Tibial nerve (tissue), 4 donors: ENCODE measurements at places on chromosomes 1 and 21.

DNA sequence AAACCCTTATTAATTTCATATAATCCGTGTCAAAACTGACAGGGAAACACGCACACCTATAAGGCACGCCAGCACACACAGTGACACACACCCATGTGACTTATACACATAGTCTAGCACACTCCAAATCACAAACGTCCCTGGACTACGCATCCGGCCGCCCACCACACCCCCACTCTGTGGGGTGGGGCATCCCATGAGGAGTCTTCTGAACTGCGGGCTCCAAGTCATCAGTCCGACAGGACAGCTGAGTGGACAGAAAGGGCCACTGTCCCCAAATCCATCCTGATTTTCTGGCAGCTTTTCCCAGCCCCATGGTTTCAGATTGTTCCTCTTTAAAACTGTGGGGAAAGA, 829 bp downstream of the PEA15 start:
- peak overlapping the region; percentile 67 for H3K4me3 ChIP-seq
- peak overlapping the region; percentile 59 for H3K27ac ChIP-seq
- peaks cover 20% of the 10 kb centered on the region for H3K4me1 ChIP-seq
- H3K27me3 ChIP-seq = no peaks in the 10 kb centered on the region

GRCh38 chr1:2381741-2382620, 9.4 kb downstream of the MORN1 start:
- H3K4me3 ChIP-seq = no peak overlapping the region
- peaks cover 7% of the 10 kb centered on the region for H3K4me1 ChIP-seq
- H3K27me3 ChIP-seq = no peaks in the 10 kb centered on the region

DNA sequence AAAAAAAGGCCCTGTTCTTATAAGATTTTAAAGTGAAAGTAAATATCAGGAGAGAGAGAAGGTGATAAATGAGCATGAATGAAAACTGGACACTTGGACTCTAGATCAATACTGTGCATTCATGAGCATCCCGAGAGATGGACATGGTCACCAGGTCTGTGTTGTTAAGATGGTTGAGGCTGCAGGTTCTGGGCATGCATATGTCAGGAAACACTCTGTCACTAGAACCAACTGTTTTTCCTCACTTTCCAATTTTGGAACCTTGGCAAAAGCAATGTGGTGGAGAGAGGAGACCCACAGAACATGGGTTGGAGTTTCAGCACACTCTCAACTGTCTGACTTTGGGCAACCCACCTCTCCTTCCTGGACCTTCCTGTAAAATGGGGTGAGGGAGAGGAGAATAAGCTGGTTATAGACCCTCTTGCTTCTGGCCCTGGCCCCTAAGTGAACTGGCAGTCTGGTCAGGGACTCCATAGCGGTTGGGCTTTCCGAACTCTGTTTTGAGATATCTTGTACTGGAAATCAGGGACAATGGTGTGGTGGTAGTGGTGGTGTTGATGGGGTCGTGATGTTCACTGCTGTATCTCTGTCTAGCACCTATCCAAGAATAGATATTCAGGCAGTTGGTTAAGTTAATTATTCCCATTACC, 4.2 kb downstream of the MAN1C1 start:
- H3K4me1 ChIP-seq = no peaks in the 10 kb centered on the region
- H3K36me3 ChIP-seq = no peaks in the 10 kb centered on the region
- no peak overlapping the region for H3K4me3 ChIP-seq
- H3K27me3 ChIP-seq = no peaks in the 10 kb centered on the region
- H3K27ac ChIP-seq = peak overlapping the region; percentile 22
- DNase-seq = no peak

GRCh38 chr1:109791495-109792043, 27.8 kb upstream of the EPS8L3 start:
- no peaks in the 10 kb centered on the region for H3K27me3 ChIP-seq
- DNase-seq = no peak
- peaks cover 28% of the 10 kb centered on the region for H3K4me1 ChIP-seq
- H3K4me3 ChIP-seq = no peak overlapping the region

DNA sequence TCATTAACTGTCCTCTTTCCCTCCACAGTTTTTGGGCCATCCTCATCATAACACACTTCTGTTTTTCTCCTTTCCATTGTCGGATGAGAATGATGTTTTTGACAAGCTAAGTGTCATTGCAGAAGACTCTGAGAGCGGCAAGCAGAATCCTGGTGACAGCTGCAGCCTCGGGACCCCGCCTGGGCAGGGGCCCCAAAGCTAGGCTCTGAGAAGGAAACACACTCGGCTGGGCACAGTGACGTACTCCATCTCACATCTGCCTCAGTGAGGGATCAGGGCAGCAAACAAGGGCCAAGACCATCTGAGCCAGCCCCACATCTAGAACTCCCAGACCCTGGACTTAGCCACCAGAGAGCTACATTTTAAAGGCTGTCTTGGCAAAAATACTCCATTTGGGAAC, 28.6 kb upstream of the IFNAR1 start:
- H3K4me3 ChIP-seq = no peak overlapping the region
- no peak for DNase-seq
- no peaks in the 10 kb centered on the region for H3K27me3 ChIP-seq
- peaks cover 62% of the 10 kb centered on the region for H3K36me3 ChIP-seq

DNA sequence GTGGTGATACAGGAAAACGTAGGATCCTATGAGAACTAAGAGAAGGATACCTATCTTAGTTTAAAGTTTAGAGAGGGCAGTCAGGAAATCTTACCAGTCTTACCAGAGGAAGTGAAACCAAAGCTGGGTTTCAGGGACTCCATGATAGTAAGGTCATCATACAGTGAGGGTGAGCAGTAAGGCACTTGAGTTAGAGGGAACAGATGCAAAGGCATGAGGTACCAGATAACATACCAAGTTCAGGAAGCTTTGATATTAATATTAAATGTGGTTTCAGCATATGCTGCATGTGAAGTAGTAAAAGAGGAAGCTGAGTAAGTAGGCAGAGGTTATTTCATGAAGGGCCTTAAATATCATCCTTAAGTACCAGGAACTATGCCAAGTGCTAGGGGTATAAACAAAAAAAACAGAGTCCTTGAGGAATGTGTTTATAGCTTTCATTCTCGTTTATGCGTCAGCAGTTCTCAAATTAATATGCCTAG, 16.9 kb downstream of the ATG4C start:
- H3K36me3 ChIP-seq = no peaks in the 10 kb centered on the region
- no peak overlapping the region for H3K27ac ChIP-seq
- no peaks in the 10 kb centered on the region for H3K27me3 ChIP-seq
- H3K4me3 ChIP-seq = no peak overlapping the region
- no peaks in the 10 kb centered on the region for H3K4me1 ChIP-seq

DNA sequence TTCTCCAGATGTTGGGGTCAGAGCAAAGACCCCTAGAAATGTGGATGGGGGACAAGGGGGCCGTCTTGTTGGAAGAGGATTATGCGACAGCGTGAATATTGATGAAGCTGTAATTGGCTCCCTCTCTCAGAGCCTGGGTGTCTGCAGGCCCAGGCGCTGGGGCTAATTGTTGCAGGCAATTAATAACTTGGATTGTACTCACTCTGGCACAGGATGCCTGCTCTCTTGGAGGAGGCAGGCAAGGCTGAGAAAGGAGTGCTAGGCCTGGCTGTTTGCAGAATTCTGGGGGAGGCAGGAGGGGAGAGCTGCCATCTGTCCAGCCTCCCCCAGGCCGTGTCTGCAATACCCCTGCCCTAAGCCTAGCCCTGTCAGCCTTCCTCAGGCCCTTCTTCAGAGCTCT, 4.1 kb upstream of the DISP3 start:
- H3K27me3 ChIP-seq = peaks cover 43% of the 10 kb centered on the region
- no peak for DNase-seq
- no peaks in the 10 kb centered on the region for H3K36me3 ChIP-seq

GRCh38 chr1:189141056-189141455, 1336.6 kb downstream of the BRINP3 start:
- H3K27me3 ChIP-seq = no peaks in the 10 kb centered on the region
- H3K4me1 ChIP-seq = no peaks in the 10 kb centered on the region
- no peaks in the 10 kb centered on the region for H3K36me3 ChIP-seq

- H3K4me1 ChIP-seq = peaks cover 9% of the 10 kb centered on the region
- no peaks in the 10 kb centered on the region for H3K27me3 ChIP-seq
- DNase-seq = peak; percentile 77
- H3K36me3 ChIP-seq = no peaks in the 10 kb centered on the region
- peak within 1 kb of the TSS; percentile 78 for H3K27ac ChIP-seq
Observed at GRCh38 chr21:34511787-34512455, at the start of gene KCNE1. Gene KCNE1 (minus strand): TSS chr21:34512210. CDS start chr21:34449634, 62,576 bp downstream.

- no peak overlapping the region for H3K4me3 ChIP-seq
- H3K36me3 ChIP-seq = no peaks in the 10 kb centered on the region
- no peaks in the 10 kb centered on the region for H3K4me1 ChIP-seq
- H3K27me3 ChIP-seq = no peaks in the 10 kb centered on the region
- no peak for DNase-seq
Observed at GRCh38 chr1:235460770-235461169, 43.5 kb downstream of the B3GALNT2 start.
